ENCODE measurements at places on chromosomes 13 and 19. TPM values are rescaled to one million over a fixed set of nuclear protein-coding genes. Genes with fewer than 3 reads are reported as not detected.

Gene KLK12
- not detected for polyA plus RNA-seq

Gene KLK4
- not detected for polyA plus RNA-seq

Gene FAM124A
- 1.1 TPM for polyA plus RNA-seq

Gene KCNC3
- 7.1 TPM for polyA plus RNA-seq

Gene ACTMAP
- 10.1 TPM for polyA plus RNA-seq

Gene OVOL3
- not detected for polyA plus RNA-seq

Gene NALCN
- 2.4 TPM for polyA plus RNA-seq

Gene KLK6
- not detected for polyA plus RNA-seq

Gene NLRP4
- polyA plus RNA-seq, result not detected

Gene PROZ
- 0.05 TPM for polyA plus RNA-seq

Gene ONECUT3
- polyA plus RNA-seq, result not detected

Gene FPR1
- polyA plus RNA-seq, result 0.73 TPM

Gene ZNF835
- polyA plus RNA-seq, result 0.34 TPM

Gene CLPTM1
- 81.9 TPM for polyA plus RNA-seq

Gene GRIN2D
- 0.19 TPM for polyA plus RNA-seq

Gene TPRX1
- not detected for polyA plus RNA-seq

DNA sequence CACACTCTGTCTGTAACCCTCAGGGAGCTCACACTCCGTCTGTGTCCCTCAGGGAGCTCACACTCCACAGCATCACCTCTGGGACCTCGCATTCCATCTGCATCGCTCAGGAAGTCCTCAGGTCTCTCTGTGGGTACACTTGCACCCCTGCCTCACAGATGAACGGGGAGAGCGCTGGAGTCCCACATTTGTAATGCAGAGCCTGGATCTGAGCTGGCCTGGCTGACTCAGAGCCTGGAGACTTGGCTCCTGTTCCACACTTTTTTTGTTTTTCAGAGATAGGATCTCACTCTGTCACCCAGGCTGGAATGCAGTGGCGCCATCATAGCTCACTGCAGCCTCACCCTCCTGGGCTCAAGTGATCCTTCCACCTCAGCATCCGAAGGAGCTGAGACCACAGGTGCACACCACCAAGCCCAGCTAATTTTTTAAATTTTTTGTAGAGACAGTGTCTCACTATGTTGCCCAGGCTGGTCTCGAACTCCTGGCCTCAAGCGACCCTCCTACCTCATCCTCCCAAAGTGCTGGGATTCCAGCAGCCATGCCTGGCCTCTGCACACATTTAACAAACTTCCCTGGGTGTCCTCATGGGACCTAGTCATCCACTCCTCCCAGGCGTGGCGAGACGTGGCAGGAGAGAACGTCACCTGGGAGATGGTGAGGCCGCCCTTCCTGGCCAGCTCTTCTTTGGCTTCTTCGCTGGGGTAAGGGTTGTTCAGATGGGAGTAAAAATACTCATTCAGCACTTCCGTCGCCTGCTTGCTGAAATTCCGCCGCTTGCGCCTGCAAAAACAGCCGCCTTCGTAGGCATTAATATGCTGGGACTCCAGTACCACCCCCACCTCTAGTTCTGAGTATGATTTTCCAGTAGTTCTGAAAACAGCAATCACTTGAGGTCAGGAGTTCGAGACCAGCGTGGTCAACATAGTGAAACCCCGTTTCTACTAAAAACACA lies 31.0 kb downstream of the CILP2 start:
- no peak for DNase-seq
- H3K4me1 ChIP-seq, result no peaks in the 10 kb centered on the region
- no peaks in the 10 kb centered on the region for H3K27me3 ChIP-seq
- H3K27ac ChIP-seq, result no peak overlapping the region
- H3K36me3 ChIP-seq, result no peaks in the 10 kb centered on the region
- no peak overlapping the region for H3K4me3 ChIP-seq

DNA sequence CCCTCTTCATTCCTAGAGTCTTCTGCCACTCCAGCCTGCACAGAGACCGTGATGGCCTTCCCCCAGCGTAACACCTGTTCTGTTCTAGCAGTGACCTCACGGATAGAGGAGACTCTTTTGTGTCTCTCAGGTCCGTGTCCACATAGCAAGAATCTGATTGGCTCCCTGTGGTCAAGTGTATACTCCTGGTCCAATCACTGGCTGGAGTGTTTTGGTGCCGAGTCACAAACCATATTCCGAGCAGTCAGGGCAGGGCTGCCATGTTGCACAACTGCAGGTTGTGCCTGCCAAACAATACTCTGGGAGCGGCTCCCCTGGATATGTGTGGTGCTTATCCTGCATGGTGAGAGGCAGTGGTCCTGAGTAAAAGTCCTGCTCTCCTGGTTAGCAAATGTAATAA lies 402.4 kb downstream of the KCNRG start:
- no peaks in the 10 kb centered on the region for H3K4me1 ChIP-seq
- H3K27me3 ChIP-seq, result no peaks in the 10 kb centered on the region
- no peak overlapping the region for H3K27ac ChIP-seq
- no peaks in the 10 kb centered on the region for H3K36me3 ChIP-seq

GRCh38 chr13:37868691-37869505 lies 674 bp downstream of the TRPC4 start:
- no peaks in the 10 kb centered on the region for H3K36me3 ChIP-seq
- no peaks in the 10 kb centered on the region for H3K4me1 ChIP-seq
- H3K27me3 ChIP-seq, result no peaks in the 10 kb centered on the region
- no peak for DNase-seq

DNA sequence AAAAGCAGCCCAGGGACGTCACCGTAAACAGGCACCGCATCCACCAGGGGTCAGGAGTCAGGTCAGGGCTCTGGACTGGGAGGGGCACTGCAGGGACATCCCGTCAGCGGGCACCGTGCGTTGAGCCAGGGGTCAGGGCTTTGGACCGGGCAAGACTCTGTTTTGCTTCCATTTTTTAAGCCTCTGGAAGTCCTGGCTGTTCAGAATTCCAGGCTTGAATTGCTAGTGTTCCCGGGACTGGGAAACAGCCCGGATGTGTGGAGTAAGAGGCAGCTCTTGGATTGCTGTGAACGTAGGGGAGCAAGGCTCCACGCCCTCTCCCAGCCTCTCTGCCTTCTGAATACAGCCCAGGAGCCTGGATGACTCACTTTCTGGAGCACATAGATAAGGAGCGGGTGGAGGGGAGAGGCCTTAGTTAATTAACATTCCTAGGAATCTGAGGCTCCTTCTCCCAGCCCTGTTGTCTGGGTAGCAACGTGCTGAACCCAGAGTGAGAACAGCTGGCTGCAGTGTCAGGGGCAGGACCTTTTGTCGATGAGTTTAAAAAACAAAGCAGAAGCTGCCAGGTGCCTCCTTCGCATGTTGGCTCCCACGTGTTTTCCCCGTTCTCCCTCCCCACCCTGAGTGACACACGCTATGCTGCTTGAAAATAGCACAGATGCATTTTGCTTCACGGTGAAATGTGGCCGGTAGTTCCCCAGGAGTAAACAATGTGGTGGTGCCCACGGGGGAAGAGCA lies 21.9 kb downstream of the ATP11A start:
- no peaks in the 10 kb centered on the region for H3K36me3 ChIP-seq
- no peak overlapping the region for H3K4me3 ChIP-seq
- H3K4me1 ChIP-seq, result peaks cover 9% of the 10 kb centered on the region
- DNase-seq, result peak; percentile 78

DNA sequence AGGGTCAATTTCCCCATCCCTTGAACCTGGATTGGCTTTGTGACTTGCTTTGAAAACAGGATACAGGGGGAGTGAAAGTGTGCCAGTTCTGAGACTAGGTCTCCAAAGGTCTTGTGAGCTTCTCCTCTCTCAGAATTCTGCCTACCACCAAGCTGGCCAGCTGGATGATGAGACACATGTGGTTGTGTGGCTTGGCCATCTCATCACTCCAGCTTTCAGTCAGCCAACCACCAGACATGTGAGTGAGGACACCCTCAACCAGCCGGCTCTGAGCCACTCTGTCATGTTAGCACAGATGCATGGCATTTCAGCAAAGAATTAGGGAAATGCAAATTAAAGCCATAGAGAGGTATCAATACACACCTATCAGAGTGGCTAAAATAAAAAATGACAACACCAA lies 29.5 kb downstream of the ENOX1 start:
- H3K36me3 ChIP-seq, result no peaks in the 10 kb centered on the region
- H3K4me1 ChIP-seq, result no peaks in the 10 kb centered on the region
- no peaks in the 10 kb centered on the region for H3K27me3 ChIP-seq

- no peak overlapping the region for H3K4me3 ChIP-seq
- no peak for DNase-seq
- no peaks in the 10 kb centered on the region for H3K36me3 ChIP-seq
- no peaks in the 10 kb centered on the region for H3K4me1 ChIP-seq
- H3K27me3 ChIP-seq, result peaks cover 16% of the 10 kb centered on the region
- H3K27ac ChIP-seq, result no peak overlapping the region
Measured at GRCh38 chr19:49073514-49074378, 1.2 kb upstream of the KCNA7 start.

GRCh38 chr13:97798171-97798821 lies 155.2 kb upstream of the IPO5 start:
- no peaks in the 10 kb centered on the region for H3K4me1 ChIP-seq
- no peak overlapping the region for H3K27ac ChIP-seq
- H3K36me3 ChIP-seq, result no peaks in the 10 kb centered on the region
- H3K27me3 ChIP-seq, result no peaks in the 10 kb centered on the region
- H3K4me3 ChIP-seq, result no peak overlapping the region

GRCh38 chr19:32296694-32297093 lies 48.7 kb upstream of the ZNF507 start:
- H3K4me1 ChIP-seq, result no peaks in the 10 kb centered on the region
- no peaks in the 10 kb centered on the region for H3K36me3 ChIP-seq
- no peak overlapping the region for H3K27ac ChIP-seq

GRCh38 chr13:61466280-61466679 lies 50.6 kb upstream of the PCDH20 start:
- no peaks in the 10 kb centered on the region for H3K27me3 ChIP-seq
- H3K36me3 ChIP-seq, result no peaks in the 10 kb centered on the region
- no peak for DNase-seq
- H3K27ac ChIP-seq, result no peak overlapping the region

DNA sequence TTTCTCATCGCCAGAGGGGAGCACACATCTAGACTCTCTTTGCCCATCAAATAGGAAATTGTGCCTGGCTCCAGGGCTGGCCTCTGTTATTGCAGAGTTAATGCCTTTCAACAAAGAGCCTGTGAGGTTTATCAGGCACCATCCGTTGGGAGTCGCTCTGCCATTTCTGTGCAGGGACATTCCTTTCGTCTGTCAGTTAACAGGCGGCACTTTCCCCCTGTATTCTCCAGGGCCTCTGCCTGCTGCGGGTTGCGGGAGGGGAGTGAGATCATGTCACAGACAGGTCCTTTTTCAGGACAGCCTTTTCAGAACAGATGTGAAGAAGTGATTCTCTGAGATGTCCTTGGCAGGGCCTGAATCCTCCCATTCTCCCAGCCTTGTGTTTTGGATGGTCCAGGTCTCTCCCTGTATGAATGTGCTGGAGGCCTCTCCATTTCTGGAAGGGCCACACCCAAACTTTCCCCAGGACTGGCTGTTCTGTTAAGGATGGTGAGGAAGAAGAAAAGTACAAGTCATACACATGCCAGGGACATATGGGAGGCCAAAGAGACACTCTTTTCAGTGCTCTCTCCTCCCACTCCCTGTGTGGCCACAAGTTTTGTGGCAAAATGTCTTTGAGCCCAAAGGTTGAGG lies 14.9 kb downstream of the SERP2 start:
- no peak for DNase-seq
- no peak overlapping the region for H3K27ac ChIP-seq
- H3K4me1 ChIP-seq, result no peaks in the 10 kb centered on the region
- H3K4me3 ChIP-seq, result no peak overlapping the region
- H3K36me3 ChIP-seq, result no peaks in the 10 kb centered on the region

- H3K27me3 ChIP-seq, result no peaks in the 10 kb centered on the region
- no peaks in the 10 kb centered on the region for H3K4me1 ChIP-seq
- no peak overlapping the region for H3K4me3 ChIP-seq
Measured at GRCh38 chr13:25217023-25217885, 45.2 kb upstream of the AMER2 start.

GRCh38 chr19:54660964-54661363 lies 1.8 kb upstream of the LILRB4 start:
- no peak overlapping the region for H3K4me3 ChIP-seq
- H3K27ac ChIP-seq, result no peak overlapping the region
- DNase-seq, result no peak
- H3K27me3 ChIP-seq, result no peaks in the 10 kb centered on the region
- H3K4me1 ChIP-seq, result no peaks in the 10 kb centered on the region

DNA sequence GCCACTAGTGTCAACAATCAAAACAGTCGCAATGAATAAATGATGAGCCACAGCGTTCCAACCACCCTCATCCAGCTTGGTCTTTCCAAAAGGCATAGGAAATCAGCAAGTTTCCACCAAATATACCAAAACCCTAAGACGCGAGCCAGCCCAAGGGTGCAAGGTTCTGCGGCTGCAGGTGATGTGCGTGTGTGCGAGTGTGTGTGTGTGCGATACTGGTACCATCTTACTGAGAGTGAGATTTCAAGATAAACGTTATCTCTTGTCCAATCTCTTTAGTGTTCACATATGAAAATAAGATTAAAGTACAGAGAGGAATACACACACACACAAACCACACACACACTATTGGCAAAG lies 895 bp upstream of the TRPC4 start:
- no peaks in the 10 kb centered on the region for H3K4me1 ChIP-seq
- peak overlapping the region; percentile 44 for H3K4me3 ChIP-seq
- H3K27ac ChIP-seq, result no peak overlapping the region

DNA sequence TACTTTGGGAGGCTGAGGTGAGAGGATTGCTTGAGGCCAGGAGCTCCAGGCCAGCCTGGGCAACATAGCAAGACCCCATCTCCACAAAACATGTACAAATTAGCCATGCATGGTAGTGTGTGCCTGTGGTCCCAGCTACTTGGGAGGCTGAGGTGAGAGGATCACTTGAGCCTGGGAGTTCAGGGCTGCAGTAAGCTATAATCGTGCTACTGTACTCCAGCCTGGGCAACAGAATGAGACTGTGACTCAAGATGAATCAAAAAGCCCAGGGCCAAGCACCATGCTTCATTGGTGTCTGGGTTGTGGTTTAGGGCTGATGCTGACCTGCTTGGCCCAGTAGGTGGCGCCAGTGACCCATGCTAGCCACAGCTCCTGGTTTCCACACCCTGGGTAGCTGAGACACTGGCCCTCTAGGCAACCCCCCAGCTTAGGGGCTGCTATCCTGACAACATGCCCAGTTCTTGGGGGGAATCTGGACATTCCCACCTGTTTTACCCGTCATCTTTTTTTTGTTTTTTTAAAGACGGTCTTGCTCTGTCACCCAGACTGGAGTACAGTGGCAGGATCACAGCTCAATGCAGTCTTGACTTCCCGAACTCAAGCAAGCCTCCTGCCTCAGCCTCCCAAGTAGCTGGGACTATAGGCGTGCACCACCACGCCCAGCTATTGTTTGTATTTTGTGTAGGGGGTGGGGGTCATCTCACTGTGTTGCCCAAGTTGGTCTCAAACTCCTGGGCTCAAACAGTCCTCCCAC lies 5.5 kb downstream of the CCDC124 start:
- peak; percentile 80 for DNase-seq
- H3K36me3 ChIP-seq, result no peaks in the 10 kb centered on the region
- H3K4me1 ChIP-seq, result no peaks in the 10 kb centered on the region
- H3K4me3 ChIP-seq, result no peak overlapping the region

- DNase-seq, result no peak
- H3K27ac ChIP-seq, result no peak overlapping the region
- H3K36me3 ChIP-seq, result no peaks in the 10 kb centered on the region
- H3K27me3 ChIP-seq, result no peaks in the 10 kb centered on the region
- no peaks in the 10 kb centered on the region for H3K4me1 ChIP-seq
Measured at GRCh38 chr13:87003265-87003664, 667.9 kb upstream of the SLITRK5 start.

- no peaks in the 10 kb centered on the region for H3K4me1 ChIP-seq
- H3K4me3 ChIP-seq, result no peak overlapping the region
- H3K27me3 ChIP-seq, result no peaks in the 10 kb centered on the region
- no peak for DNase-seq
- no peak overlapping the region for H3K27ac ChIP-seq
- no peaks in the 10 kb centered on the region for H3K36me3 ChIP-seq
Measured at GRCh38 chr13:20911037-20911436, 8.5 kb upstream of the XPO4 start.

Measured in pancreas (tissue), 10 donors.